ENCODE measurements at places on chromosomes 6 and 20.
A peak's percentile ranks its signal among the peaks of the same experiment; 100 is the strongest.

DNA sequence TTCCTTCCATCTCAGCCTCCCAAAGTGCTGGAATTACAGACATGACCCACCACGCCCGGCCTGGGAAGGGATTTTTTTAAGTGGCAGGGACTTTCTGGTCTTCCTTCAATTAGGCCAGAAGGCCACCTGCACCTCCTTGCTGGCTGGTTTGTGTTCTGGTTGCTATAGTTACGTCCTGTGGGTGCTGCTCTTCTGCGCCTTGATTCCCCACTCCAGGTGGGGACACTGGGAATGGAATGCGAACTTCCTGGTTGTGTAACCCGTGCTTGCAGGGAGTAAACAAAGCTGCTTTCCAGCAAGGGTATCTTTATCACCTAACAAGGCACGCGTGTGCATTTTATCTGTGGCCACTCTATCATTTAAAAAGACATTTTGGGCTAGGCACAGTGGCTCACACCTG, 117.7 kb downstream of the PLEKHG1 start:
- DNase-seq = no peak

DNA sequence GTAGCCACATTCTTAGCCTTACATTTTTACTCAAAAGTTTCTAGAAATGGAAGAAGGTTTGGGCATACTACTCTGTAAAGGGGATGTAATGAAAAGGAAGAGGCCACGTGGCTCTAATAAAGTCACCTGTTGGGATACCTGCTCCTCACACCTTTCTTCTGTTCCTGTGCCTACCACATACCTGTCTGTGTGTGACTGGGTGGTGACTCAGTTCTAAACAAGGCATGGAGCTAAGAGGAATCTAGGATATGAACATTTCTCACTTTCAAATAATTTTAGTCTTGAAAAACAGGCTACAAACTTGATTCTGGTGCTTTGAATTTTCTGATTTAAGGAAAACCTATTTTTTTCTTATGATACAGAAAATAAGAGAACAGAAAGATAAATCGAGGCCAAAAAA, 363.6 kb downstream of the RFPL4B start:
- DNase-seq = no peak

DNA sequence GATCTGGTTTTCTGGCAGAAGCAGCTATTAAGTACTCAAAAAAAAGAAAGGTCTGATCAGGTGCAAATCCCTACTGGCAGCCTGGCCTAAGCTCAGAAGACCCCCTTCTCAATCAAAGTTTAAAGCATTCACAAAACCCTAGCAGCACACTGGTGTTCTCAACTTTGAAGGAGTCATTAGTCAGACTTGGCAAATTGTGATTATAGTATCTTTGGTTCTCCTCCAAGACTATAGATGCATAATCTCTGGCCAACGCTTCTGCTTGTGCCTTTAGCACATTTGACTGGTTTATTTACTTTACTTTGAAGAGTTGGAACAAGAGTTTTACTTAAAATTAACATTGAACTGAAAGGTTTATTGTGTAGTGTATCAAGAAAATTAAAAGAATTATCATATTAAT, 248.9 kb downstream of the PTPRK start:
- DNase-seq = no peak

DNA sequence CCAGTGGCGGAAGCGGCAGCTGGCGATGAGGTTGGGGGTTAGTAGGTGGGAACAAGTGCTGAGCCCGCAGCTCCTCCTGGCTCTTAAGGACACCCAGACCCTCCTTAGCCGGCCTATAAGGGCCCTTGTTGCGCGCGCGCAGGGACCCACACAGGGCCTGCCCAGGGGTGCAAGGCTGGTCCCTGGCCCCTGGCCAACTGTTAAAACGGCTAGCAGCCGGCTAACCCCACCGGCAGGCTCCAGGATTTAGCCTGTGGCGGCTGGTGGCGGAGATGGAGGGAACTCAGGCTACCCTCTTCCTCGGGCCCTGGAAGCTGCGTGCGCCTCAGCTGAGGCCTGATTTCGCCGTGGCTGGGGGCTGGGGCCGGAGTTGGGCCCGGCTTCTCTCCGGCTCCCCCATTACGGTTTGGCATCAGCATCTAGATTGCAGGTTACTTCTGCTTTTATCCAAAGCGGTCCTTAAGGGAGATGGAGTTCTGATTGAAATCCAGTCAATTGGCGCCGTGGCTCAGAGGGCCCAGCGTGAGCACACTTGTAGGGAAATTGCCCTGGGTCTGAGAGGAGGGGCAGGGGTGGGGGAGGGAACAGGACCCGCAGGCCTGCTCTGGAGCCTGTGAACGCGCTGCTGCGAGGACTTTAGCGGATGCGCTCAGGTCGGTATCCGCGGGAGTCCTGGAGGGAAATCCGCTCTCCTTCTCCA, 36.9 kb upstream of the CCDC167 start:
- no peak for DNase-seq

DNA sequence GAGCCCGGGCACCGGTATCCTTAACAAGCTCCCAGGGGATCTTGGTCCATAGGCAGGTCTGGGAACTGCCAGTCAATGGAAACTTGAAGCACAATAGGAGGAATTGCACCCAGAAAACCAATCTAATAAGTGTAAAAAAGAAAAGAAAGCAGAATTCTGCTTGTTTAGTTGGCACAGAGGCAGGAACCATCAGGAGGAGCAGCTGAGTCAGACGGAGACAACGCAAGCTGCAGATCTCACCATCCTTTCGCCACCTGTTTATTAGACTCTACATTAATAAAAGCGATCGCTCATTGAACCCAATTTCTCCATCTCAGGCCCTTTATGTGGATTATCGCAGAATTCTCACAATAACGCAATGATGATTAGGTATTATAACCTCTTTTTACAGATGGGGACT, 9.8 kb downstream of the ZFP64 start:
- no peak for DNase-seq

DNA sequence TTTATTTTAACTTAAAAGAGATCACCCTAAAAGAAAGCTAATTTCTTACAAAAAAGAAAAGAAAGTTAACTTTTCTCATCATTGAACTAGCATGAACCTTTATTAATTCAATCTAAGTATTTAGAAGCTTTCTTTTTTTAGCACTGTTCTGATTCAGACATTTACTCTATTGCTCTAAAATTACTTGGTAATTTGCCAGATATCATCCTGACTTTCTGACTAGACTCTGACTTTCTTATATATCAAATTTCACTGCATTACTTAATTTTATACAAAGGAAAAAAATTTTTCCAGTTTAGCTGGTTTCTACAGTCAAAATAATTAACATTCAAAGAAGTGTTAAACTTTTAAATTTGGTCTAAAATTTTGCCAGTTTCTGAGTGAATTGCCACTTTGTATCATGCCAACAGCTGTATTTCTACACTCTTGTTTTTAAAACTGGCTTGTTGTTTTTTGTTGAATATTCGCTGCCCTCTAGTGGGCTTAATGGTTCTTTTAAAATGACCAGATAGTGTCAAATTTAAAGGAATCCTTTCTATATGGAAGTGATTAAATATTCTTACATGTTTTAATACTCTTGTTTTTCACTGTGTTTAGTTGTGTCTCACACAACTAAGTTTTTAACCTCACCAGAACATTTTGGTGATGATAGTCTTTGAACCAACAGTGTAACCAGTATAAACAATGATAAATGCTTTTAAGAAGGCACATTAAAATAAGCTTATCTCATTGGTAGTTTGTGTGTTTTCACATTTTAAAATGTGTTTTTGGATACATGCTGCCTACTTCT, 102.0 kb downstream of the POPDC3 start:
- no peak for DNase-seq

DNA sequence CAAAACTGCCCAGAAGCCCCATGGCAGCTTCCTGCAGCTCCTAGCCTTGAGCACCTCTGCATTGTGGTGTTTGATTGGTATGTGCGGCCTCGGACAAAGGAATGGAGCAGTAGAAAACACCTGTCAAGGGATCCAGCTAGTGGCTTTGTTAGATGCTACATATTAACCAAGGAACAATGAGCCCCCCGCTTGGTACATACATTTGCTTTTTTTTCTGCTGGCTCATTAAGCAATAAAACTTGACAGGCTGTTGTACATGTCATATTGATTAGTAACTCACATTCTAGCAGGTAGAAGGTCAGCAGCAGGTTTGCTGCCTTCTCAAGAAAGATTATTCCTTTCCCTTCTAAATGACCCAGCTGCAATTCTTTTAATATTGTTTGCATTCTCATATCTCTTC, 937 bp downstream of the SPACA1 start:
- DNase-seq = no peak

DNA sequence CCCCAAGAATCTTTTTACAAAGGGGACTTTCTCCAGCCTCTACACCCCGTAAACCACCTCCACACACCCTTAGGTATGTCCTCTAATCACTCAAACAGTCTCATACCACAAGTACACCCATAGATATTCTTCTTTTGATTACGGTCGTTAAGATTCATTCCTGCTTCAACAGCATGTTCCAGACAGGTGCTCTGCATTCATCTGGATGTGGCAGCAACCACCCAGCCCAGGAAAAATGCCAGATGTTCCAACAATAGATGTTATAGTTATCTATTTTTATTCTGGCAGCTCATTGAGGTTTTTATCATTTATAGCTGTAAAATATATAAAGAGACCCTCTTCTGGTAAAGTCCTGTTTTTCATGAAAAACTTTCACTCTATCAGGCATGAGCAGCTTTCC, 60.7 kb downstream of the SIM1 start:
- no peak for DNase-seq

- no peak for DNase-seq
Measured at GRCh38 chr20:59322585-59323454, 22.4 kb downstream of the EDN3 start.

- DNase-seq = no peak
Measured at GRCh38 chr6:107536180-107536961, 46.5 kb downstream of the SOBP start.

DNA sequence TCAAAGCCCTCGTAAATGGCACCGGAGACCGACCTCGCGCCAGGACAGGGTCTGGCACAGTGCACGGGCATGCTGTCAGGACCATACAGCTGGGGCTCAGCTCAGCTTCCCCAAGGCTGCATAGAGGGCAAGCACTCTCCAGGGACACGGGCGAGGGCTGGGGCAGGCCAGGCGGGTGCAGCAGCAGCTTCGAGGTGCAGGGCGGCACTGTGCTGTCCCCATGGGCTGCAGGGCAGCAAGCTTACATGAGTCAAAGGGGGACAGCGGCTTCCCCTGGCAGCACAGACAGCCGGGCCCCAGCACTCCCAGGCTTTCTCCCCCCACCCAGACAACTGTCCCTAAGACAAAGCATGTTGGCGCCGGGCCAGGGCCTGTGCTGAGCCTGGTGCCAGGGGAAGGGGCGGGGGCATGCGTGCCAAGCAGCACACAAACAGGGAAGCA, 25.7 kb downstream of the PSMG4 start:
- peak; percentile 45 for DNase-seq

- DNase-seq = no peak
Measured at GRCh38 chr20:37351689-37352607, 6.0 kb downstream of the SRC start.

DNA sequence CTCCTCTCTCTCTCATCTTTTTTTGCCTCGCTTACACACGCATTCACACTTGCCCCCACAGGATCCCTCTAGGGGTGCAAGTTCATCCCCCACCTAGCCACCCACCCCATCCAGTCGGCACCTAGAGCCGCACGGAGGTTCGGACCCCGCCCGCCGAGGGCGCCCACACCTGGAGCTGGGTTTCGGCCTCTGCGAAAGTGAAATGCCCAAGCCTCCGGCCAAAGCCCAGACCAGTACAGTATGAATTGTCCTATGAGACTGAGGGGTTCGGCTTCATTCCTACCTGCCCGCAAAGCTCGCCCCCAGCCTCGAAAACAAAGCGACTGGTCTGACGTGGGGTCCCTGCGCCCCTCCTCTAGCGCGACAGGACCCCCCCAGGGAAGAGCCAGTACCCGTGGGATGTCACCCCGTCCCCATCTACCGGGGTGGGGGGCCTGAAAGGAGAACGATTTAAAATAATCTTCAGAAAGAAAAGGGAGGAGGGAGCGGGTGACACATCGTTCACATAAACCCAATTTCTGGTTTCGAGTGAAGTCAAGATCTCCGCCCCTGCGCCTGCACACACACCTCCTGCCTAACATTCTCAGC, 1.5 kb downstream of the TFAP2A start:
- no peak for DNase-seq

DNA sequence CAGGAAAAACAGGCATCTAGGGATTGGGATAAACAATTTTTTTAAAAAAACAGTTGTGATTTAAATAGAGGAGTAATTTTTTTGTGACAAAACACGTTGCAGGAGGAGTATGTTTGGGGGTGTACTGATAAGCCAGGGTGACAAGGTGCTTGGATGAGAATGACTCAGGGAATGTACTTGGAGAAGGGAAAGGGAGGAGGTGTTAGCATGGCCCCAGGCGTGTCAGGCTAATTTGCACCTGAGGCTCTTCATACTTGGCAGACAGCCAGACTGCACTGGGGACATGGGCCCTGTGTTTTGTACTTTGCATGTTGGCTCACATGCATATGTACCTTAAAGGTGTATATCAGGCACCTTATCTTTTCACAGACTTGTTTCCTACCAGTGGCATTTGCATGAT, 22.8 kb downstream of the PANK2 start:
- DNase-seq = no peak

- no peak for DNase-seq
Measured at GRCh38 chr6:125310994-125311649, 9.4 kb upstream of the HDDC2 start.

GRCh38 chr6:109687271-109687761, 3.7 kb downstream of the AK9 start:
- DNase-seq = no peak

DNA sequence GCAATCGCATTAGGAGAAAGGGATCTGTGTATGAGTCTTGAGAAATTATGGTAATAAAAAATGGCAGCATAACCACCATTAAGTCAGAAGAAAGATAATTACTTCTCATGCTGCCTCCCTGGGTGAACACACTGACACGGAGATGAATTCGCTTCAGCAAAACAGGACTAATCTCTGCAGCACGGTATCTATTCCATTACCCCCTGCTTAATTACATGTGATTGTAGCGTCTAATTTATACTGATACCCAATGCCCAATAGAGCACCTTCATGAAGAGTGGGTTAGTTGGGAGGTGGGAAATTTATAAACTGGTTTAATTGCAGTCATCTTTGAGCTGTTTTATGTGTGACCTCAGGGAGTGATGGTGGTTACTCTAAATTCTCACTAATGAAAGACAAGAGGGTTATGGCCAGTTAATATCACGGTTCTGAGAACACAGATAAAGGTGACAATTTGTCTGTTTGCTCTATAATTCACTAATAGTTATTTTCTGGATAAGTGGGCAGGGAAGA, 476.2 kb upstream of the SULF2 start:
- DNase-seq = no peak

DNA sequence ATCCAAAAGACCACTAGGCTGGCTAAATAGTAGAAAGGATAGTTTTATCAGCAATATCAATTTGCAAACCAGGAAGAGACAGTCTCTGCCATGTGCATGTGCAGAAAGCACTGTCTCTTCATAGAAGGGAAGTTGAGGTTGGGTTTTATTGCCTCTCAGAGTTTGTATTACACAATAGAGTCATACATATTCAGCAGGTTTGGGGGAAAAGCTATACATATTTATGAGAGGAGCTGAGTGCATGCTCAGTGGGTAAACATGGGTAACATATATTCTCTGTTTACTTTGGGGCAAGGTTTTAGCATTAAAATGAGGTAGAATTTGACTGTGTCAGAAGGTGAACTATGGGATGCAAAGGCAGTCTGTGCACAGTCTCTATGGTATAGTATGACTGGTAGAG, 14.9 kb downstream of the TMEM170B start:
- no peak for DNase-seq

Data from anterior cingulate cortex (tissue), 58 donors.